RPMI7951 (cell line): ENCODE measurements at places on chromosomes 2 and 18. TPM values are rescaled to one million over a fixed set of nuclear protein-coding genes. Genes with fewer than 3 reads are reported as not detected.

IL18R1 gene
- total RNA-seq = 0.10 TPM in 1 of 2 replicates, not detected in the other

UGT1A3 gene
- total RNA-seq = not detected in 2 replicates

ZNF2 gene
- total RNA-seq = 6.4 and 7.0 TPM in 2 replicates

ACTG2 gene
- total RNA-seq = 2.0 and 2.9 TPM in 2 replicates

NT5C1B gene
- total RNA-seq = not detected in 2 replicates

DNER gene
- total RNA-seq = 109 and 126 TPM in 2 replicates

GCKR gene
- total RNA-seq = not detected in 2 replicates

RAB11FIP5 gene
- 13.1 and 15.1 TPM in 2 replicates for total RNA-seq

DNA sequence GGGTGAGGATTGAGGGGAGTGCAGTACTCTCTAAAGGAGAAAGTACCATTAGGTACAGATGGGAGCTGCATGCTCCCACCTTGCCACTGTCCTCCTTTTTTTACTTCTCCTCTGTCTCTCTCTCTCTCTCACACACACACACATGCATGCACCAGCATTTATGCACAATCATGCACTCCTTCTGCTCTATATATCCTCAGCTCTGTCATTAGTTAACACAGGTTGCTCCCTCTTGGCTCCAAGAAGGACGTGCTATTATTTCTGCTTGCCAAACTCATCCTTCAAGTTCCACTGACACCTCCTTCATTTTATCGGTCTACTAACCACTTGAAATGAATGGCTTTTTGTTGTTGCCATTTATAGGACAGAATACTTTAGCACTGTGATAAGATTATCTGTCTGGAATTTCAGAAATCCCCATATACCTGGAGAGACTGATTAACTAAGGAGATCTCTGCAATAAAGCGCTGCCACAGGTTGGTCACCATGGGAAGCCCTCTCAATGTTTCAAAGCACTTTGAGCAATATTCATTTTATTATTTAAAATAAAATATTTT is 178.5 kb upstream of the TRIB2 start:
- DNase-seq = no peak

GRCh38 chr2:8548619-8549150 is 133.2 kb upstream of the ID2 start:
- no peak for DNase-seq

DNA sequence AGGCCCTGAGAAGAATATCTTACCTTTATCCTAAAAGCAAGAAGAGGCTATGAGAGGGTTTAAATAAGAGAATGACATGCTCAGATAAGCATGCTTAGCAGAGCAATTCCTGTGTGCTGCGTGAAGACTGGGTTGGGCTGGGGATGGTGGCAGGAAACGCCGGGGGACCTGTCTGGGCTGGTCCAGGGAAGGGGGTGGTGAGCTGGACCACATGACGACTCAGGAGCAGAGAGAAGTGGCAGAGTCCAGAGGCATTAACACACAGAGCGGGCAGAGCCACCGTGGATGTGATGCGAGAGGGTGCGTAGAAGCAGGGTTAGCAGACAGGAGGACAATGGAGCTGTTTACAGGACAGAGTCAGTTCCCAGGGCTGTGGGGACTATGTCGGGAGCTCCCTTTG is 84.5 kb downstream of the ZBTB7C start:
- DNase-seq = no peak

DNA sequence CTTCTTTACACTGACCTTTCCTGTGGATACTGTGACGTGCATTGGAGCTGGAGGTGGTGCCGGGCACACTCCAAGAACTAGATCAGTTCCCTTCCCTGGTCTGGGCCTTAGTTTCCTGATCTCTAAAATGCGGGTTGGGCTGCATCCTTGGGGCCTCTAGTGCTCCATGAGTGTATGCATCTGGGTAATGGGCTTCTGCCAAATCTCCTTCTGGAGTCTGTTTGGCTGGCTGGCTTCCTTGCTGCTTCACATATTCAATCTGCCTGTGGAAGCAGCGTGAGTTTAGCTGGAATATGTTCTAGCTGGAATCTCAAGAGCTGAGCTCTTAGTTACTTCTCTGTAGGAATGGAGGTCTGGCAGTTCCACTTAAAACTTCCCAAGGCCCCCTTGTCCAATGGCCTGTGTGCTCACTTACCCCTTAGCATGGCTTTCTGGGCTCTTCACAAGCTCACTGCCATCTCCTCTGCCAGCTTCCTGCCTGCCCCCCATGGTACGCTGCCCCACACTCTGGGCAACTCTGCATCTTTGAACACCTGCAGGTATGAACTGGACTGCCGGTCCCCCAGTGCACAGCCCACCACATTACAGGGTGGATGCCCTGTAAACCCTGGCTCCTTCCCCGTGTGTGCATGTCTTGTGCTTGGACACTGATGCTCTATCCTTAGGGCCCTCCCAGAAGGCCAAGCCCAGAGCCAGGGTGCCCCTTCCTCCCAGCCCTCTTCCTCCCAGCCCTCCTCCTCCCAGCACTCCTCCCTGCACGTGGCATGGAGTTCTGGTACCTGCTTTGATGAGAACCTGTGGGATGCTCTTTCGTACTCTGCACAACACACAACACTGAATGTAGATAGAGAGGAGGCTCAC is 103.6 kb upstream of the SMAD2 start:
- no peak for DNase-seq

DNA sequence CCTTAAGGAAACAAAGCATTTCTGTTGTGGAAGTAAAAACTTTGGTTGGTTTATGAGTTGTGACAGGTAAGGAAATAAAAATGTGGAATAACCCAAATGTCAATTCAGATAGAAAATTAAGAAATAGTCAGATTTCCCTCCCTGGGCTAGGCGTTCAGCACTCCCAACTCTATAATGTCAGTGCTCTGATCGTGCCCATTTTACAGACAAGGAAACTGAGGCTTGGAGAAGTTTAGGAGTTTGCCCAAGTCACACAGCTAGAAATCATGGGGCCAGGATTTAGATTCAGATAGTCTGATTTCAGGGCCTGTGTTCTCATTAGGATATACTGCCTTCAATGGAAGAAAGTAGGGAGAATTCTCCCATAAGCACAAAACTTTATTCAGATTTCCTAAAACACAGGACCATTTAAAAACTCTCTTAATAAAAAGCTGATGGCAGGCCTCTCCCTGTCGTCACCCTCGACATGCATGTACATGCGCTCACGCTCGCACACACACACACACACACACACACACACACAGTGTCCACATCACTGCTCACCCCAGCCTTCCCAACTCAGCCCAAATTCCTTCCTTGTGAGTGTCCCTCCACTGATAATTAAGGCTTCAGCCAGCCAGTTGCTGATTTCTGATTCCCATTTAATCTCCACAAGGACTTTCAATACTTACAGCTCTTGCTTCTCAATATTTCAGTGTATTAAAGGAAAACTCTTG is 49.1 kb upstream of the SLC14A2 start:
- peak; percentile 91 for DNase-seq

DNA sequence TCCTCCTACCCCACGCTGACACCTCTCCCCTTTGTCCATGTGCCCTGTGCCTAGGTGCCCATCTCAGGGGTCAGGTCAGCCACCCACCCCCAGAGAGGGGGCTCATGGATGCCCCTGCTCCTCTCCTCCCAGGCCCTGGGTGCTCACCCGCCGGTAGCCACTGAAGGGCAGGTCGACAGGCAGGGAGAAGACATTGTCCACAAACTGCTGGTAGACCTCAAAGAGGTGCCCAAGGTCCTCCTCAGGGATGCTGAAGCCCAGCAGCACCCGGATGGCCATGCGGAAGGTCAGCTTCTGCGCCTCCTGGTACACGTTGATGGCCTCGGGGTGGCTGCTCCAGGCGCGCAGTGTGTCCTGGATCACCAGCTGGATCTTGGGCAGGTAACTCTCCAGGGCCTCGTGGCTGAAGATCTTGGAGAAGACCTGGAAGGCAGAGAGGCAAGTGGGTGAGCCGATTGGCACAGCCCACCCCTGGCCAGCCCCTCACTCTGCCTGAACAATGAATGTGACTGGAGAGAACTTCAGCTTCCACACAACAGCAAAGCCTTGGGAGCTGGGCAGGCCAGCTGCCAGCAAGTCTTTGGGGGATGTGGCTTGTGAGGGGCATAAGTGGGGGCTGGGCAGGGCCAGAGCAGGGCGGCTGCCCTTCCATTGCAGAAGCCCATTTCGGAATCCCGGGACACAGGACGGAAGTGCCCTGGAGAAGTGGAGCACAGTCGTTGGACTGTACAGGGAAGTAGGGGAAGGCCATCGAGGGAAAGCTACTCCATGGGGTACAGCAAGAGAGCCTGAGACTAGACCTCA is 12.5 kb downstream of the CYP26B1 start:
- no peak for DNase-seq

GRCh38 chr2:241649404-241649803 is 11.9 kb downstream of the ATG4B start:
- DNase-seq = no peak

GRCh38 chr2:37689751-37690150 is 18.3 kb upstream of the CDC42EP3 start:
- DNase-seq = no peak
